Uterus (tissue), 4 donors: ENCODE measurements at places on chromosomes 7 and 10. TPM values are rescaled to one million over a fixed set of nuclear protein-coding genes. Genes with fewer than 3 reads are reported as not detected.

The DPYSL4 gene
- not detected for total RNA-seq

- DNase-seq, result no peak
These were observed 64.3 kb downstream of the MYL10 start for GRCh38 chr7:101564778-101565211.

GRCh38 chr7:130844811-130845580 lies 111.0 kb upstream of the KLF14 start:
- DNase-seq, result no peak

DNA sequence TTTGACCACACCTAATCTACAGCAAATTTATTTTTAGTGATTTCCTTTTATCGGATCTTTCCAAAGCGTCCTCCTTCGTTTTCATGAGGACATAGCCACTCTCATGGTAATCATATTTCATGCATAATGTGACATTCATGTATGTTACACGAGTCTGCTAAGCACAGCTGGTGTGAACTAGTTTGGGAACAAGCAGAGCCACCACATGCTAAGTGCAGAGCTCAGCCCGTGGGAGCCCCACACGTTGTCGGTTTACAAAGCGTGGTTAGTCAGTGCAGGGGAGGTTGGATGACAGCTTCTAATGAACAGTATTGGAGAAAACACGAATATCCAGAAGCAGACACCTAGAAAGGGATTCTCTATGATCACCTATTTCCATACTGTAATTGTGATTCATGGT lies 78.4 kb upstream of the GJD4 start:
- no peak for DNase-seq

GRCh38 chr7:115522174-115522573 lies 508.4 kb downstream of the TFEC start:
- DNase-seq, result no peak
